ENCODE measurements at places on chromosomes 1 and 21.

DNA sequence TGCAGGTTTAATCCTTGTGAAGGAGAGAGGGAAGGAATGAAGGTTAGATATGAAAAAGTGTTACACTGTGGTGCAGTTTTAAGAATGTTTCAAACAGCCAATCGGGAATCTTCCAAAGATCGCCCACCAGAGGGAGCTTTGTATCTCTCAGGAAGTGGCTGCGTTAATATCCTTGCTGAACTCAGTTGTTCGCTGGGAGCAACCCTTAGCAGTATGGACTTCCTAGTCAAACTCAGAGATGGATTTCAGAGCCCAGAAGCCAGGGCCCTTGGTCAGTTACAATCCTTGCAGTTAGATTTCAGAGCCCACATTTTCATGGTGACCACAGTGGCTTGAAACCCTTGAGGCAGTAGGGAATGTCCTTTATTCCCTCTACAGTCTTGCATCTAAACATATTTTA is 136.2 kb downstream of the NTNG1 start:
- peak; percentile 30 for DNase-seq

GRCh38 chr1:9518454-9518998 is 20.7 kb upstream of the SLC25A33 start:
- no peak for DNase-seq

- DNase-seq: peak; percentile 96
Measured at GRCh38 chr1:113978863-113979702, at the start of gene OLFML3. Gene OLFML3 (plus strand): TSS chr1:113979474. CDS start chr1:113979517, 43 bp downstream.

GRCh38 chr1:20893931-20894330 is 106.8 kb upstream of the HP1BP3 start:
- no peak for DNase-seq

- no peak for DNase-seq
Measured at GRCh38 chr1:55990007-55990406, 589.4 kb downstream of the PLPP3 start.

- no peak for DNase-seq
Measured at GRCh38 chr1:19370453-19371170, 58.5 kb downstream of the SLC66A1 start.

- DNase-seq: no peak
Measured at GRCh38 chr1:94539496-94539895, 2.1 kb downstream of the F3 start.

DNA sequence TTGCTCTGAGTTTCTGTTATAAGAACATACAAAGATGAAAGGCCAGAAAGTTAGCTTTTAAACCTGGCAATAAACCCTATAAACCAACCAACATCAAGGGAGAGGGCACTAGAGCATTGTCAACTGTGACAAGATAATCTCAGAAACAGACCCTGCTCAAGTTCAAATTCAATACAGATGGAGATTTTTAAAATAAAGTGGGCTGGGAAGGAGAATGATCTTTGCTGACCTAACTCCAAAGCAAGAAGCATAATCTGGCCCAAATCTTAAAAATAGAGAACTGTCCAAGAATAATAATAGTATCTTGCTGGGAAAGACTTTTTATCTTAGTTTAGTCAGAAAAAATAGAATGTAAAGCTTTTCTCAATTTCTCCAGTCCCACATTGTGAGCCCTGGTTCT is 485.5 kb downstream of the DISC1 start:
- DNase-seq: no peak

- DNase-seq: peak; percentile 61
Measured at GRCh38 chr1:155504207-155504606, 58.4 kb downstream of the ASH1L start.

DNA sequence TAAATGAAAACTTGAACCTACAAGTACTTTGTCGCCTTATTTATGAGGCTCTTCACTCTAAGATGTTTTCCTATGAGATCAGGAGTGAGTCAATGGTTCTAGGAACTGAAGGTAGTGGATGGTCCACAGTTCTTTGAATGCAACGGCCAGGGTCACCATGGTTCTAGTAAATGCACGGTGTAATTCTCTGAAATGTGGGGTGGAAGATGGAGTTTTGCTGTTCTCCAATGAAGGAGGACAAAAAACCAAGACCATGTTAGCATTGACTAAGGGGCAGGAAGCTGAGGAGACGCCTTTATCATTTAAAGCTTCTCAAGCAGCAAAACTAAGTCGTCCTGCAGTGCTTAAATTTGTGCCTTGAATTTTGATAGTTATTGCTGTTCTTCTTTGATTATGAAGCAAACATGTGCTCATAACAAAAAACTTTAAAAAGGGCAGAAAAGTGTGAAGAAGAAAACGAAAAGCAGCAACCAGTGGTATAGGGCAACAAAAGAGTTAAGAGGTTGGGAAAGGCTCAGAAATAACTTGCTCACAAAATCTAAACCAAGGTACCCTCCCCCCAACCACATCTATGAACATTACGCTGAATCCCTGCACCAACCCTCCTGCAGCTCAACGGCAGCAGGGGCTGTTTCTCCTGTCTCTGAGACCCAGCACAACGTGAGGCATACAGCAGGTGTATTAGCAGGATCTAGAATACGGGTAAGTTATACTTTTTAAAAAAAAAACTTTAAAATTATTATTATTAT is 85.0 kb downstream of the MRPL37 start:
- DNase-seq: no peak

DNA sequence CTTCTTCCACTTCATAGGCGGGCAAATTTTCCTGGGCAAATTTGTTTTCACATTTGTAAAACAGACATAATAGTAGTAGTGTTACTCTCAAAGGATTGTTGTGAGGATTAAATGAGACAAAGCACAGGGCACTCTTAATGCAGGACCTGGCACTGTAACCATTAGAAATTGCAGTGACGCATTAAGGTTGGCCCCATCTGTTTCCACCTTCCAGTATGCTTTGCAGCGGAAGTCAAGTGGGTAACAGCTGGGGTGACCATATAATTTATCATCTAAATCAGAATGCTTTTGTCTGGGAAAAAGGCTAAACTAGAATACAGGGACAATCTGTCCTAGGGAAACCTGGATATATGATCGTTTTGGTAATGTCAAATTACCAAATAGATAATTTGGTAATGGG is 132.5 kb upstream of the CACHD1 start:
- no peak for DNase-seq

- DNase-seq: no peak
Measured at GRCh38 chr1:33366762-33367484, 46.0 kb upstream of the A3GALT2 start.

DNA sequence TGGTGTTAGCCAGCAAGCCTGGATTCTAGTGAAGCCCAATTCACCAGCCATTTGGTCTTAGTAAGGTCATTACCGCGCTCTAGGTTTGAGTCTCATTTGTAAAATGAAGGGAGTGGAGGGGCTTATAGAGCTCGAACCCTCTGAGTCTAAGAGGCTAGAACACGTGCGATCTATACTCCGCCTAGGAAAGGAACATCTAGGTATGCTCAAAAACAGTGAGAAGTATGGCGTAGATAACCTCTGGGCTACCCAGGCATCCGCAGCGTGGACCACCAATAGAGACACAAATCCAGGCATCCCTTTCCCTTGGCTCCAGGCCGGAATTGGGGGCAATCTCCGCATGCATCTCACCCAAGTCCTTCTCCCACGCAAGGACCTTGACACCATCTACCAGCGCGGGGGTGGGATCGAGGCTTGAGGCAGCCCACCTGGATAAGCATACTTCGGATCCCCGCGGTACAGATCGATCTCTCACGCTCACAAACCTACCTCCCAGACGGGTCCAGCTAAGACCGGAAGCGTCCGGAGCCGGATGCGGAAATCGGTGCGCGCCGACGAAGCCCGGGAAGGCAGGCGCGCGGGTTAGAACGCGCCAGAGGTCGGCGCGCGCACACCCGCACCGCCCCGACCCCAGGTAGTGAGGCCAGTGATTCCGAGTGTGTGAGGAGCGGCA is at the start of gene METTL25B:
Gene METTL25B, plus strand, starts transcription at position 544 of the 673 bp plus-strand sequence. CDS start 636 bp downstream, outside the sequence.
- DNase-seq: peak; percentile 80

DNA sequence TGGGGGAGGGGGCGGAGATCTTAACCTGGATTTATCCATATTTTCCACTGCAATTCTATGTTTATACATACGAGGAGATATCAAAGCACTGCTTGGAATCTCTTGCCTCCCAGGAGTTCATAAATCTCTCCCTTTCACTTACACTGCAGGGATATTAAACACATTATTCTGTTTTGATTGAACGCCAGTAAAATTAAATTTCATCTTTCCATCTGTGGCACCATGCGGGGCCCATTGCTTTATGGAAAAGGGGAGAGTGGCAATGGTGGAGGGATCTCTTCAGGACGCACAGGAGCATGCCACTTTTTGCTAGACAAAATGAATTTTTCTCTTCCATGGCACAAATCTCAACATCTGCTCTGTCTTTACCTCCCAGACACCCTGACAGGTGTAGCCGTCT is 648.0 kb upstream of the PLXNA2 start:
- DNase-seq: no peak

DNA sequence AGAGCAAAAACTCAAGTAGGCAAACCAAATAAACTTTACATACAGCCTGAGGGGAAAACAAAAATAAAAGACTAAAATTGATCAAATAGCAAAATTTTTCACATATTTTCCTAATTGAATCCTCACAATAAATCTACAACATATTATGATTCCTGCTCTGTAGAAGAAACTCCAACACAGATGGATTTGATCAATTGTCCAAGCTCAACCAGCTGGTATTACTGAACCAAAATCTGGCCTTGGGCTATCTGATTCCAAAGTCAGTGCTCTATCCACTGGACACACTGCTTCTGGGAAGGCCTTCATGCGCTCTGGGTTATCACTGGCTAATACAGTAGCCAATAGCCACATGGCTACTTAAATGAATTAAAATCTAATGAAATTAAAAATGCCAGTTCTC is 39.3 kb downstream of the PCNX2 start:
- DNase-seq: no peak

GRCh38 chr1:230684146-230684545 is 29.8 kb downstream of the AGT start:
- DNase-seq: no peak

DNA sequence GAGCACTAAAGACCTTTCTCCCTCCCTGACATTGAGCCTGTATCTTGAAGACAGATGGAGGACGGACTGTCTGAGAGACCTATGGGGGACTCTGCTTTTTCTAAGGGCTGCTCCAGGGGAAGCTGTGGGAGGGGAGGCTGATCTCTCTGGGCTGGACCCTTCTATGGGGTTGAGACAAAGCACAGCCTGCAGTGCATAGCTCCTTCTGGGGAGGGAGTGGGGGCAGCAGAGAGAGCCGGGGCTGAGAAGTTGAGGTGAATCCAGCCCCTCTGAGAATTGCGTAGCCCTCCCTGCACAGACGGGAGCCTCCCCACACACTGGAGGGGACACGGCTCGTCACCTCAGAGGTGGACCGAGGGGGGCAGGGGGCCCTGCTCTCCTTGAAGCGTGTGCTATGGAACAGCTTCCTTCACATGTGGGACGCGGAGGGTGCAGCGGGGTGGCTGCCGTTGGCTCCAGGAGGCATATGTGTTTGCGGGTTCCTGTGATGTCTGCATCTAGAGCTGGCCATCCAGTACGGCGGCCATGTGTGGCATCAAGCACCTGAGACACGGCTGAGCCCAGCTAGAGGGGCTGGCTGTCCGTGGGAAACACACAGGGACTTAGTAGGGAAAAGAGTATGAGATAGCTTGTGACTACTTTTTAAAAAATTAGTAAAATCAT is 299.1 kb downstream of the CAMTA1 start:
- DNase-seq: no peak

- DNase-seq: peak; percentile 48
Measured at GRCh38 chr1:94623560-94624148, 82.1 kb upstream of the F3 start.

DNA sequence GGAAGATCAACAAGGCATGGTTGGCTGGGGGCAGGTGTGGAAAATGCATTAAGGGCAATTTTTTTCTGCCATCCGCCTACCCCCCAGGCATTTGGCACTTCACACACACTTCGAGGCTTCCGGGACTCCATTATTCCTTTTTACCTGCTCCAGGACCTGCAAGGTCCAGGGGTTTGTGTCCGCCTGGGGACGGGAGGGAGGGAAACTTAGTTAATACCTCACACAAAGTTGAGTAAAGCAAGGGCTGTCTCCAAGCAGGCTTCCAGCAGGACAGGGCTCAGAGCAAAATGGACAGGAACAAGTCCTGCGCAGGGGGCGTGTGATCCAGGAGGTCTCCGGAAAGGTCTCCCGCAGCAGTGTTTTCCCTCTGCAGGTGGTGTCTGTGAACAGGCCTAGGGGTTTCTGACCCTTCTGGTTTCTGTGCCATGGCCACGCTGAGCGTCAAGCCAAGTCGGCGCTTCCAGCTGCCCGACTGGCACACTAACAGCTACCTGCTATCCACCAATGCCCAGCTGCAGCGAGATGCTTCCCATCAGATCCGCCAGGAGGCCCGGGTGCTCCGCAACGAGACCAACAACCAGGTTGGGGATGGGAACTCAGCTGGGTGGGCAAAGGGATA is 712 bp downstream of the TEKT2 start:
- DNase-seq: no peak

GRCh38 chr1:77434967-77435366 is 153.1 kb downstream of the AK5 start:
- DNase-seq: no peak

- DNase-seq: no peak
Measured at GRCh38 chr1:162229549-162229948, 147.1 kb downstream of the SPATA46 start.

GRCh38 chr1:8355439-8356255 is 37.7 kb downstream of the SLC45A1 start:
- no peak for DNase-seq

DNA sequence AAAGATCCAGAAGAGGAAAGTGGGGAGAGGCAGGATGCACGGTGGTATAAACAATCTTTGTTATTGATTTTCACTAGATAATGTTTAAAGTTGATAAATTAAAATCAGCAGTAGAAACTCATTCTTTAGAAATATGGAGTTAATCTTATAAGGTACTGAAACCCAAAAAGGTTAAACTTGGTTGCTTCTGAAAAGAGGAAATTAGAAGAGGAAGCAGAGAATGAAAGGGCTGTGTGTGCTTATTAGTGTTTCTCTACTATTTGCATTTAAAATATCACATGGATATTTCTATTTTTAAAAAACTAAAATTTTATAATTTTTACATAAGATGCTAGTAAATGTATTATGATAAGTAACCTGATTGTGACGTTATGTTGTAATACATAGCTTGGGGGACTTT is 24.4 kb downstream of the C1orf141 start:
- DNase-seq: no peak

GRCh38 chr1:33000427-33001026 is 35.9 kb upstream of the RNF19B start:
- no peak for DNase-seq

DNA sequence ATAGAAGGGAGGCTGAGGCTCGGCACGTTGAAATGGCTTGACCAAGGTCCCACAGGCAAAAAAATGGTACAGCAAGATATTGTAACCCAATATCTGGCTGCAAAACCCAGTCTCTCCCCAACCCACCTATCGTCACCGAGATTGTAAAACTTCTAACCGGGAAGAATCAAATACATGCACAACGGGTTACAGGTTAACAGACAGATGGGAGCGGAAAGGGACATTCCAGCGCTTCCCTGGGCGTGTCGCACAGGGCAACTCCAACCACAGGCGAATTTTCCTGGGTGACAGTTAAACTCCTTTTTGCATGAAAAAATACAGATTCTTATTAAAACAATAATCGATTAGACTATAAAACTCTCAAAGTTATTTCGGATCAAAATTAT is 31.8 kb upstream of the JUN start:
- peak; percentile 14 for DNase-seq
